Activated T-helper 2 cell treated with anti-CD3 and anti-CD28 coated beads, Interferon-gamma antibody, Interleukin-2, Interleukin-4, amounts not matched to agents 10 μg/mL and 5 μg/mL and 100 μg/mL, durations not matched to agents 14 hours and 24 hours and 36 hours (primary cell): ENCODE measurements at places on chromosomes 1 and 21. TPM values are rescaled to one million over a fixed set of nuclear protein-coding genes. Genes with fewer than 3 reads are reported as not detected.

DNA sequence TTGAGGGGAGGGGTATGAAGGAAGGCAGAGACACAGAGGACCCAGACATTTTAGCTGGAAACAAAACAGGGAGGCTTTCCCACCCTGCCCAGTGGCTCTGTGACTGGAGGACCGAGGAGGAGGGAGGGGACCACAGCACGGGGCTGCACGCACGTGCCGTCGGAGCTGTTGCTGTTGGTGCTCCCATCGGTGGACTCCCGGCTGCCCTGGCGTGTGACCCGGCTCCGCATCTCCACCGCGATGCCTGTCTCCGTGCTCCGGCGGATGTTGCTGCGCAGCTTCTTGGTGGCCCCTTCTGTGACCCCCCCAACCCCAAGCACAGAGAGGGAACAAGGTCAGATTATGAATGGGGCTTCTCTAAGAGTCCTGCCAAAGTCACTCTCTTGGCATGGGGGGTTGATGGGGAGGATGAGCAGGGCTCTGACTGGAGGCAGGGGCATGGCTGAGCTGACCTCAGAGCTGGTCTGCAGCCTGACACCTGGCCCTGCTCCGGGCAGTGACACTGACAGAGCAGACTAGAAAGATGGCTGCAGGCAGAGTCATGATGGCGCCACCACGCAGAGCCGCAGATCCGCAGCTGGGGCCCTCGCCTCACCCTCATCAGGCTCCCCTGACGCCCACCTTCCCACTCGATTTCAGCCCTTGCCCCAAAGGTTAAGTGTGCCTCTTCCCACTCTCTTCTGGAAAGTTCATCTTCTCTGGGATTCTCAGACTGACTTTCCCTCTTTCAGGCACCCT lies 29.6 kb downstream of the RIMS3 start:
- peaks cover 5% of the 10 kb centered on the region for H3K4me1 ChIP-seq
- DNase-seq = no peak
- peaks cover 2% of the 10 kb centered on the region for H3K27me3 ChIP-seq
- no peak overlapping the region for H3K27ac ChIP-seq

- H3K27me3 ChIP-seq = peaks cover 11% of the 10 kb centered on the region
- H3K4me3 ChIP-seq = no peak overlapping the region
- DNase-seq = no peak
- H3K27ac ChIP-seq = no peak overlapping the region
- peaks cover 2% of the 10 kb centered on the region for H3K4me1 ChIP-seq
These were observed 47.4 kb downstream of the XCL1 start for GRCh38 chr1:168623831-168624230.

DNA sequence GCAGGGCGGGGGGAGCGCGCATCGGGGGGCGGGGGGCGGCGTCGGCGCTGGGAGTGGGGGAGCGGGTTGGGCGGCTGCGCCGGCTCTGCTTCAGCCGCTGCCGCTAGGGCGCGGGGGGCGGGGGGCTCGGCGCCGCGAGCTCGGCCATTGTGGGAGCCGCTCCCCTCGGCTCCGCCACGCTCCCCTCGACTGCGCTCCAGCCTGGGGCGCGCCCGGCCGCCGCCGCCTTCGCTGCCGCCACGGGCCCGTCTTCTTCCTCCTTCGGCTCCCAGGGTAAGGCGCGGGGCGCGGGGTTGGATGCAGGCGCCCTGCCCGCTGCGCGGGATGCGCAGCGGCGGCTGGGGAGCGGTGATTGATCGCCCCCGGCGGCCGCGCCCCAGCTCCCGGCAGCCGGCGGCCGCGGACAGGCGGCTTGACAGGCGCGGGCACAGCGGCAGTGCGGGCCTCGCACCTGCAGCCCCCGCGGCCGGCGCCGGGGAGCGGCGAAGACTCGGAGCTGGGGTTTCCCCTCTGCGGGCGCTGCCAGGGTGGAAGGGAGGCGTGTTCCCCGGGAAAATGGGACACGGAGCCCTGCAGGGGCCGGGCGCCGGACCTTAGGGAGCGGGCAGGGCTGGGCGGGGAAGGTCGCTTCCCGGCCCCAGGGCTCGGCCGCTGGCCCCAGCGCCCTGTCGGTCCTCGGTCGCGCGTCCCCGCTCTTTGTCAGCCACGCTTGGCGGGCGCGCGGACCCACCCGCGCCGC lies 55.3 kb downstream of the NDUFS5 start:
- no peaks in the 10 kb centered on the region for H3K36me3 ChIP-seq
- H3K4me1 ChIP-seq = peaks cover 5% of the 10 kb centered on the region
- H3K27ac ChIP-seq = no peak overlapping the region
- DNase-seq = no peak

GRCh38 chr1:99504287-99504686 lies 141.6 kb upstream of the PALMD start:
- no peaks in the 10 kb centered on the region for H3K4me1 ChIP-seq
- no peak overlapping the region for H3K4me3 ChIP-seq
- H3K36me3 ChIP-seq = no peaks in the 10 kb centered on the region
- H3K27me3 ChIP-seq = no peaks in the 10 kb centered on the region
- H3K27ac ChIP-seq = no peak overlapping the region
- DNase-seq = no peak

GRCh38 chr1:196372896-196373536 lies 235.2 kb downstream of the KCNT2 start:
- DNase-seq = no peak
- no peak overlapping the region for H3K4me3 ChIP-seq
- H3K36me3 ChIP-seq = no peaks in the 10 kb centered on the region
- H3K27me3 ChIP-seq = no peaks in the 10 kb centered on the region
- H3K27ac ChIP-seq = no peak overlapping the region

- no peak overlapping the region for H3K27ac ChIP-seq
- H3K36me3 ChIP-seq = peaks cover 49% of the 10 kb centered on the region
- DNase-seq = peak; percentile 46
- no peaks in the 10 kb centered on the region for H3K27me3 ChIP-seq
These were observed 430 bp downstream of the RBM15 start for GRCh38 chr1:110339407-110340206.

GRCh38 chr1:171245458-171246064 lies 2.7 kb upstream of the FMO1 start:
- H3K27ac ChIP-seq = no peak overlapping the region
- no peak for DNase-seq
- H3K27me3 ChIP-seq = peaks cover 25% of the 10 kb centered on the region
- no peaks in the 10 kb centered on the region for H3K4me1 ChIP-seq

DNA sequence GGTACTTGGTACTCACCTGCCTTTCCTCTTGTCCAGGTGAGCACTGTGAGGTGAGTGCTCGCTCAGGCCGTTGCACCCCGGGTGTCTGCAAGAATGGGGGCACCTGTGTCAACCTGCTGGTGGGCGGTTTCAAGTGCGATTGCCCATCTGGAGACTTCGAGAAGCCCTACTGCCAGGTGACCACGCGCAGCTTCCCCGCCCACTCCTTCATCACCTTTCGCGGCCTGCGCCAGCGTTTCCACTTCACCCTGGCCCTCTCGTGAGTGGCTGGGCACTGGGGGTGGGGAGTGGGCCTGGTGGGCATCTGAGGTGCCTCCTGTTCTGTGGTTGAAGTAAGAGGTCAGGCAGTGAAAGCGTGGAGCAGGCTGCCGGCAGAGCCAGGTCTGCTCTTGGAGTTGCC lies 11.7 kb downstream of the CELSR2 start:
- H3K27ac ChIP-seq = no peak overlapping the region
- H3K4me3 ChIP-seq = no peak overlapping the region
- no peaks in the 10 kb centered on the region for H3K36me3 ChIP-seq
- no peaks in the 10 kb centered on the region for H3K27me3 ChIP-seq

Gene PPP2R5A
- 40.4 and 42.1 TPM in 2 replicates for total RNA-seq

Gene RPE65
- total RNA-seq = not detected in 2 replicates

DNA sequence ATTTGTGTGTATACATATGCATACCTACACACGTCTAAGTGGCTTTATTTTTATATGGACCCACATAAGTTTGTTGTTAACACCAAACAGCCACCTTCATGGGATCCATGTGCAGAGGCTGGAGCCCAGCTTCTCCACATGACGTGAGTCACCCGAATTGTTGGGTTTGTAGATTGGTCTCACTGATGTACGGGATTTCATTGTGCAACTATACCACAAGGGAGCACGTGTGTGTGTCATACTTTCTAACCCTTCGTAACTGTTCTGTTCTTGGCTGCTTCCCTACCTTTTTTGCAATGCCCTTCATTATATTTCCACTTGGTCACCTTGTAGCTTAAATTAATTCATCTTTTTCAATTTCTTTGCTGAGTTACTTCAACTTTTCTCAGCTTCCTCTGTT lies 21.0 kb downstream of the SPRTN start:
- no peaks in the 10 kb centered on the region for H3K27me3 ChIP-seq
- H3K36me3 ChIP-seq = peaks cover 41% of the 10 kb centered on the region
- H3K27ac ChIP-seq = no peak overlapping the region
- no peak overlapping the region for H3K4me3 ChIP-seq
- peaks cover 8% of the 10 kb centered on the region for H3K4me1 ChIP-seq

- peaks cover under 1% of the 10 kb centered on the region for H3K4me1 ChIP-seq
- DNase-seq = no peak
- H3K36me3 ChIP-seq = no peaks in the 10 kb centered on the region
These were observed 134.7 kb downstream of the NR5A2 start for GRCh38 chr1:200162258-200162657.

- H3K27me3 ChIP-seq = peaks cover 35% of the 10 kb centered on the region
- no peak overlapping the region for H3K27ac ChIP-seq
- no peak overlapping the region for H3K4me3 ChIP-seq
- no peaks in the 10 kb centered on the region for H3K36me3 ChIP-seq
These were observed 34.7 kb downstream of the PTPRU start for GRCh38 chr1:29270929-29271521.

Gene CAPZA1
- total RNA-seq = 260 and 269 TPM in 2 replicates

GRCh38 chr1:17007121-17007520 lies 4.6 kb downstream of the ATP13A2 start:
- no peak for DNase-seq
- no peaks in the 10 kb centered on the region for H3K27me3 ChIP-seq
